Transverse colon (tissue), 4 donors: ENCODE measurements at places on chromosomes 12 and 14. TPM values are rescaled to one million over a fixed set of nuclear protein-coding genes. Genes with fewer than 3 reads are reported as not detected.

GRCh38 chr14:58152014-58152857 lies at the start of gene ARMH4:
Gene ARMH4, minus strand, starts transcription at chr14:58152213. Its CDS starts 12,855 bp downstream, at chr14:58139358.
- H3K27me3 ChIP-seq: peaks cover 38% of the 10 kb centered on the region
- H3K36me3 ChIP-seq: no peaks in the 10 kb centered on the region
- peak within 1 kb of the TSS; percentile 59 for H3K4me3 ChIP-seq
- H3K27ac ChIP-seq: peak within 1 kb of the TSS; percentile 51

- H3K27ac ChIP-seq: no peak overlapping the region
- H3K36me3 ChIP-seq: no peaks in the 10 kb centered on the region
- no peak for DNase-seq
- peaks cover 7% of the 10 kb centered on the region for H3K4me1 ChIP-seq
- no peak overlapping the region for H3K4me3 ChIP-seq
- no peaks in the 10 kb centered on the region for H3K27me3 ChIP-seq
Measured at GRCh38 chr12:27541031-27541719, 17.2 kb downstream of the PPFIBP1 start.

- H3K27ac ChIP-seq: no peak overlapping the region
- H3K4me3 ChIP-seq: no peak overlapping the region
- no peaks in the 10 kb centered on the region for H3K36me3 ChIP-seq
Measured at GRCh38 chr12:15453613-15454012, 131.3 kb downstream of the PTPRO start.

TAS2R50 gene
- total RNA-seq: not detected

- no peaks in the 10 kb centered on the region for H3K4me1 ChIP-seq
- no peaks in the 10 kb centered on the region for H3K27me3 ChIP-seq
- DNase-seq: no peak
- H3K27ac ChIP-seq: no peak overlapping the region
Measured at GRCh38 chr12:132105467-132105866, 38.7 kb downstream of the DDX51 start.

DNA sequence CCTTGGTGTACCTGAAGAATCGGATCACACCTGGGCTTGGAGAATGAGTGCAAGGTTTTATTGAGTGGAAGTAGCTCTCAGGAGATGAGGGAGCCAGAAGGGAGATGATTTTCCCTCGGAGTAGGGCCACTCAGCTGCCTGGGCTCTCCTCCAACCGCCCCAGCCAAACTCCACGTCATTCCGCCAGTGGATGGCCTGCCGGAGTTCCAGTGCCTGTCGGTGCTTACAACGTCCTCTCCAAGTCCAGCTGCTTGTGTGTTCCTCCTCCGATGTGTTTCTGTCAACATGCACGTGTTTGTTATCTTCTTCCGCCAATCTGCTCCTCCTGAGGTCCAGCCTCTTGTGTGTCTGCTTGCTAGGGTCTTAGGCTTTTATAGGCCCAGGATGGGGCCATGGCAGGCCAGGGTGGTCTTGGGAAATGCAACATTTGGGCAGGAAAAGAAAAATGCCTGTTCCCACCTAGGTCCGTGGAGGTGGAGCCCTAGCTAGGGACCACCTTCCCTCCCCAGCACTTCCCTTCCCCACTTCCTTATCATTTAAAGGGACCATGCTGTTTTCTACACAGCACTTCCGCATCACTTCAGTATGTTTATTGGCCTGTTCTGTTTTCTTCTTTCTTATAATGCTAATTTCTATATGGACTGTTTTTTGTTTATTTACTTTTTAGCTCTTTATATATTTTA lies 343.2 kb downstream of the PDZRN4 start:
- H3K4me1 ChIP-seq: no peaks in the 10 kb centered on the region
- H3K4me3 ChIP-seq: no peak overlapping the region
- DNase-seq: peak; percentile 48
- H3K27me3 ChIP-seq: no peaks in the 10 kb centered on the region

- H3K27ac ChIP-seq: no peak overlapping the region
- no peak for DNase-seq
- no peak overlapping the region for H3K4me3 ChIP-seq
- H3K36me3 ChIP-seq: no peaks in the 10 kb centered on the region
Measured at GRCh38 chr12:92992041-92992440, 62.9 kb upstream of the EEA1 start.

GRCh38 chr12:105677672-105678071 lies 347.2 kb downstream of the C12orf75 start:
- no peak overlapping the region for H3K4me3 ChIP-seq
- no peaks in the 10 kb centered on the region for H3K27me3 ChIP-seq
- H3K4me1 ChIP-seq: peaks cover 34% of the 10 kb centered on the region

ZC3H14 gene
- 77.8 TPM for total RNA-seq

- no peaks in the 10 kb centered on the region for H3K36me3 ChIP-seq
- DNase-seq: no peak
- no peak overlapping the region for H3K27ac ChIP-seq
- no peaks in the 10 kb centered on the region for H3K4me1 ChIP-seq
Measured at GRCh38 chr12:1828856-1829255, 8.5 kb downstream of the LRTM2 start.

- H3K4me3 ChIP-seq: no peak overlapping the region
- H3K36me3 ChIP-seq: no peaks in the 10 kb centered on the region
- peak; percentile 44 for DNase-seq
- no peaks in the 10 kb centered on the region for H3K27me3 ChIP-seq
- H3K27ac ChIP-seq: no peak overlapping the region
Measured at GRCh38 chr14:90503582-90503981, 106.8 kb downstream of the CALM1 start.

GRCh38 chr12:97024393-97024792 lies 117.3 kb downstream of the NEDD1 start:
- H3K27me3 ChIP-seq: no peaks in the 10 kb centered on the region
- H3K4me3 ChIP-seq: no peak overlapping the region

RNASE3 gene
- total RNA-seq: not detected

DNA sequence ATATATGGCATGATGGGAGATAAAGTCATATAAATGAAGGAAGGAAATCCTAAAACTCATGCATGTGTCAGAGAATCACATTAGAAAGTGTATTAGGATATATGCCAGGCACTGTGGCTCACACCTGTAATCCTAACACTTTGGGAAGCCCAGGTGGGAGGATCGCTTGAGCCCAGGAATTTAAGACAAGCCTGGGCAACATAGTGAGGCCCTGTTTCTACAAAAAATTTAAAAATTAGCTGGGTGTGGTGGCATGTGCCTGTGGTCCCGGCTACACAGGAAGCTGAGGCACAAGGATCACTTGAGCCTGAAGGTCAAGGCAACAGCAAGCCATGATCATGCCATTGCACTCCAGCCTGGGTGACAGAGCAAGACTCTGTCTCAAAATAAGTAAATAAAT lies 130.3 kb upstream of the ARID2 start:
- H3K27me3 ChIP-seq: no peaks in the 10 kb centered on the region
- no peak overlapping the region for H3K27ac ChIP-seq
- no peak for DNase-seq
- H3K4me1 ChIP-seq: no peaks in the 10 kb centered on the region

DNA sequence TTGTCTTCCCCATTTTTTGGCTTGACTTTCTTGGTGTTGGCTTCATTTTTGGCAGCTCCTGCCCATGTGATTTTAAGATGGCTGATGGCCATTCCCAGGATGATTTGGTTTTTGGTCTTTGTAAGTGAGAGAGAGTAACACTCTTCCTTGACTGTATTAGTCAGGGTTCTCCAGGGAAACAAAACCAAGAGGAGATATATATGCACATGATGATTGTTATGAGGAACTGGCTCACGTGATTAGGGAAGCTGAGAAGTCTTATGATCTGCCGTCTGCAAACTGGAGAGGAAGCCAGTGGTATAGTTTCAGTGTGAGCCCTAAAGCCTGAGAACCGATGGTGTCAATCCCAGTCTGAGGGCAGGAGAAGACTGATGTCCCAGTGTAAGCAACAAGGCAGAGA lies 146.6 kb downstream of the NRXN3 start:
- H3K36me3 ChIP-seq: no peaks in the 10 kb centered on the region
- peaks cover 5% of the 10 kb centered on the region for H3K4me1 ChIP-seq
- no peak for DNase-seq
- no peak overlapping the region for H3K4me3 ChIP-seq

- no peak overlapping the region for H3K27ac ChIP-seq
- no peak for DNase-seq
- no peaks in the 10 kb centered on the region for H3K36me3 ChIP-seq
- H3K4me3 ChIP-seq: no peak overlapping the region
Measured at GRCh38 chr14:54206516-54206915, 190.3 kb upstream of the CDKN3 start.
